Stimulated activated CD4-positive, alpha-beta T cell treated with anti-CD3 and anti-CD28 coated beads, Interleukin-1b, Interleukin-23, amount 100 ng/mL, for 1 hour (primary cell): ENCODE measurements at places on chromosomes 2 and 18.

DNA sequence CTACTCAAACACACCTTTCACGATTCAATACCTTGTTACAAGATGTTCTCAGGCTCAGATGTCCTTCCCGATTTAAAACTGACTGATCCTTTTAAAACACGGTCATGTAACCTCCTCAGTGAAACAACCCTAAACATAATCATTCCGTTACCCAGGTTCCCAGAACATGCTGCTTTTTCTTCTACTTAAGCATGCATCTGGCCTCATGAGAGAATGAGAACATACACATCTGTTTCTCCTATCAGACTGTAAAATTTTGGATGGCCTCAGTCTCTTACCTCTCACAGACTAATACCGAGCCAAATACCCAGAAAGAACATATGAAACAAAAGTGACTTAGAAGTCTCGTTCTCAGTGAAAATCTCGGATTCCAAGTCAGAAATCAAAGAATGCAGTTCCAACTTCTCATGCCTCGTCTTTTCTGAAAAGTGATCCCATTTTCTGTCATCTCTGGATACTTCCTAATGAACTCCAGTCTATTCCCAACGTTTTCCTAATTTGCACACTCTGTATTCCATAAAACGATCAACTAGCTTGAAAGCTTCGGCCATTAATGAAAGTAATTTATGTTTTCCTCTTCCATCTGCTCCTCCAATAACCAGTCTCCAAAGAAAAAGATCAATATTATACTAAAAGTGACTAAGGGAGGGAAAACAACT, 919 bp downstream of the SF3B1 start:
- no peak for DNase-seq

GRCh38 chr2:211161236-211161635, 604.8 kb downstream of the CPS1 start:
- DNase-seq = no peak

DNA sequence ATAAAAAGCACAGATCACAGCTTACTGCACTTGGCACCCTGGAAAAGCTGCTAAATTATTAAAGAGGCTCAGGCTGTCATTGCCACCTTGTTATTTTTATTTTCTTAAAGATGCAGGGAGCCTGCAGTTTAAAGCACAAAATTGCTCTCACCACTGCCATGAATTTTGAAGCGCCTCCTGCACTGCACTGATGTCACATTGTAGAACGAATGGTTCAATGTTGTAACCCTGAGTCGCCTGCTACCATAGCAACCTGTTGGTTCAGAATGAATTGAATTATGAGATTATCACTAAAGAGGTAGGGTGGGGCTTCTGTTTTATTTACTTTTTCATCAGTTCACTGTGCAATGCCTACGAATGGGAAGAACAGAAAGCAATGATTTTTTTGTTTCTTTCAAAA, 16.5 kb downstream of the SCG2 start:
- no peak for DNase-seq

GRCh38 chr2:241289053-241289452, 26.4 kb downstream of the HDLBP start:
- DNase-seq = no peak

DNA sequence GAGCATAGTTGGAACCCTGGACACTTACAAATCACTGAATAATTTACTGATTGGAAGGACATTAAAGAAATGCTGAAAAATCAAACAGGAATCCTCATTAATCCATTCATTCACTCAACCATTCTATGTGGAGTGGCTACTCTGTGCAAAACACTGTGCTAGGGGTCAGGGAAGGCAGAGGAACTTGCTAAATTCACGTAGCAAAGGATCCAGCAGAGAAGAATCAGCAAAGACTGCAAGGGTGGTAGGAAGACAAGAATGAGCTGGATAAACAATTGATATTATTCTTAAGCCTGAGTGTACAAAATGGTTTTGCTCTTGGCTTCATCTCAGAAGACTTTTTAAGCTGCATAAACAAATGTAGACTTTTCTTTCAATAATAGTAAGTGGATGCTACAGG, 164.3 kb upstream of the CAVIN2 start:
- DNase-seq = no peak

- no peak for DNase-seq
These were observed 258.0 kb downstream of the MYCN start for GRCh38 chr2:16198166-16198912.

GRCh38 chr2:46939626-46940359, 24.2 kb upstream of the MCFD2 start:
- no peak for DNase-seq

GRCh38 chr2:184743096-184743495, 144.8 kb downstream of the ZNF804A start:
- DNase-seq = no peak

DNA sequence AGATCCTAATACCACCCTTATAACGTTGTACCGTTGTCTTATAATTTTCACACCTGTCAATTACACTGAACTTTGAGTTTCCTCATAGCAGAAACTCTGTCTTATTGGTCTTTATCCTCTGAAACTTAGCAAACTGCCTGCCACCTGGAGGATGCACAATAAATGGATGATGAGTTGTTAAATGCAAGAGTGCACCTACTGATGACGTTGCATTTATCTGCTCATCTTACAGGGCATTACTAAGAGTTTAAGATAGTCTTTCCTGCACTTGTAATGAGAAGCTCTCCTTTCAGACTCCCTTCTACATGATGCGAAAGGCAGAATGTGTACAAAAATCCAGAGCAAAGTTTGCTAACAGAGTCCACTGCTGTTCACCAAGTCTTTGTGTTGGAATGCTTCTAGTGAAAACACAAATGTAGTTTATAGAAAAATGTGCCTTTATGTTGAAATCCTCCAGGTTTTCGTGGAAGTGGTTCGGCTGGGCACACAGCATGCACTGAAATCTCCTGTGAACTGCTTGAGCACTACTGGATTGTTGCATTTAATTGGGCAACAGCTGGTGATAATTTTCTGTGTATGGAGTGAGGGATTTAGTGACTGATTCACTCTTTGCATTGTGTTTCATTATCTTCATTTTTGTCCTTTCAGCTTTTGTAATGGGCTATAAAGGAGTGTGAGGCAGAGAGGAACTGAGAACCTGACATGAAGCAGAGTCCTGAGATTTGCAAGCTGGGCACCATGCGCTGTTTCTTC, 665.8 kb upstream of the ID2 start:
- DNase-seq = no peak

- DNase-seq = no peak
These were observed 22.1 kb downstream of the IKZF2 start for GRCh38 chr2:213129311-213129710.
